ENCODE measurements at places on chromosomes 5 and 9. TPM values are rescaled to one million over a fixed set of nuclear protein-coding genes. Genes with fewer than 3 reads are reported as not detected.
A peak's percentile ranks its signal among the peaks of the same experiment; 100 is the strongest.

DNA sequence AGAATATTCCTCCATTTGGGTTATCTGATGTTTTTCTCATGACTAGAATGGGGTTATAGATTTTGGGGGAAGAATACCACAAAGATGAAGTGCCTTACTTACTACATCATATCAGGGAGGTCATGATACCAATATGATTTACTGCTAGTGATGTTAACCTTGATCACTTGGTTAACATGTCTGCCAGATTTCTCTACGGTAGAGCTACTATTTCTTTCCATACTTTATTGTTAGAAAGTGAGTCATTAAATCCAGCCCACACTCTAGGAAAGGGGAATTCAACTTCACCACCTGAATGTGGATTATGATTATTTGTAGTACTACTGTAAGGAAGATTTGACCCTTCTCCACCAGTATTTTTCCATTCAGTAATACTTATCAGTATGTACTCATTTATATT, 64.7 kb downstream of the UBE2R2 start:
- peak overlapping the region; percentile 42 for H3K4me3 ChIP-seq
- H3K27me3 ChIP-seq = no peaks in the 10 kb centered on the region
- H3K36me3 ChIP-seq = peaks cover 15% of the 10 kb centered on the region

- no peak overlapping the region for H3K27ac ChIP-seq
- DNase-seq = no peak
- peaks cover 6% of the 10 kb centered on the region for H3K4me1 ChIP-seq
- H3K27me3 ChIP-seq = peaks cover 79% of the 10 kb centered on the region
- no peaks in the 10 kb centered on the region for H3K36me3 ChIP-seq
These were observed 5.7 kb downstream of the NFIB start for GRCh38 chr9:14307989-14308852.

GRCh38 chr9:79268806-79269205, 303.0 kb upstream of the TLE4 start:
- H3K36me3 ChIP-seq = no peaks in the 10 kb centered on the region
- no peak for DNase-seq
- no peak overlapping the region for H3K27ac ChIP-seq
- no peak overlapping the region for H3K4me3 ChIP-seq

CDH9 gene
- not detected for total RNA-seq

CER1 gene
- total RNA-seq = not detected

Measured in activated naive CD8-positive, alpha-beta T cell treated with anti-CD3 and anti-CD28 coated beads for 36 hours (primary cell).